ENCODE measurements at places on chromosomes 5 and 9.
A peak's percentile ranks its signal among the peaks of the same experiment; 100 is the strongest.

DNA sequence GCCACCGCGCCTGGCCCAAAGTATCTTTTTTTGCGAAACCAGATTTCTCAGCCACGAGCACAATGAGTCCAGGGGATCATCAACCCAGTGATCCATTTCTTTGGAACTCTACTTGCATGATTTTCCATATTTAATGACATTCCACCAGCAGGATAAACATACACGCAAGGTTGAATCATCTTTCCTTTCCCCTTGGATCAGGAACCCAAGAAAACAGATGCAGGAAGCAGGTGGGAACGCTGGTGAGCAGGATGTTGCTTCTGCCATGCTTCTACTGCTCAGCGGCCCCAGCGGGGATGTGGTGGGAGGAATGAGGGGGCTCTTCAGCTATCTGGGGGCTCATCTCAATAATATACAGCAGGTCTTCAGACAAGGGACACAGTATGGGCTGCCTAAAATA lies 118.2 kb downstream of the SEC61B start:
- no peak for DNase-seq

DNA sequence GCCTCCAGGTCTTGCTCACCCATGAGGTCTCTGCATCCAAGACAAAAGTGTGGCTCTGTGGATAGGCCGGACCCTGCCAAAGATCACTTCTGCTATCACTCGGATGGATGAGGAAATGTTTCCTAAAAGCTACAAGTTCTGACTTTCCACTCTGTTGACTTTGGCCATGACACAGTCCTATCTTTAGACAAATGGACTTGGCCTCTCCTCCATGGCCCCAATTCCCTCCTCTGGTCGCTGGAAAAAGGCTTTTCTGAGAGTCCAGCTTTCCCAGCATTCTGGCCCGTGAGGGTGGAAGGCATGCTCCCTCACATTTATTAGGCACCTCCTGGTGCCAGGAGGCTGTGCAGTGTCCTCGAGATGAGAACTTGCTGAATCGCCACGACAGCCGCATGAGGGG lies 83.1 kb downstream of the COL27A1 start:
- DNase-seq: no peak

DNA sequence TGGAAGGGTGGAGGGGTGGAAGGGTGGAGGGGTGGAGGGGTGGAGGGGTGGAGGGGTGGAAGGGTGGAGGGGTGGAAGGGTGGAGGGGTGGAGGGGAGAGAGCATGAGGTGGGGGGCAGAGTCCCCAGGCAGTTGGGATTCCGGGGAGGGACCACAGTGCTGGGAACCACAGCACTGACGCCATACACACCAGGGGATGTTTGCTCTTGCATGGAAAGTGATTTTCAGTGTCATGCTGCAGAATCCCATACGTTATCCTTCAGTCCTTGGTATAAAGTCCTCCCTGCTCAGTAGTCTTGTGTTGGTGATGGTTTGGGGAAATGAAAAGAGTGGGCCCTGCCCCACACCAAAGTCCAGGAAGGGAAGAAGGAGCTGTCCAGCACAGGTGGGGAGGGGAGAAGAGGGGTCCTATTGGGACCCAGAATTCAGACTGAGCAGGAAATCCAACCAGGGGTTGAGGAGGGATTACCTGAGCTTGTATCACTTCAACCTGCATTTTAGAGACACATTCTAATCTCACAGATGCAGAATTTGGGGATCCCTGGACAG lies 5.5 kb upstream of the FIBCD1 start:
- no peak for DNase-seq

- no peak for DNase-seq
These were observed 131.1 kb downstream of the FOXD1 start for GRCh38 chr5:73317523-73317922.

- no peak for DNase-seq
These were observed 64.7 kb downstream of the GABBR2 start for GRCh38 chr9:98644011-98644410.

DNA sequence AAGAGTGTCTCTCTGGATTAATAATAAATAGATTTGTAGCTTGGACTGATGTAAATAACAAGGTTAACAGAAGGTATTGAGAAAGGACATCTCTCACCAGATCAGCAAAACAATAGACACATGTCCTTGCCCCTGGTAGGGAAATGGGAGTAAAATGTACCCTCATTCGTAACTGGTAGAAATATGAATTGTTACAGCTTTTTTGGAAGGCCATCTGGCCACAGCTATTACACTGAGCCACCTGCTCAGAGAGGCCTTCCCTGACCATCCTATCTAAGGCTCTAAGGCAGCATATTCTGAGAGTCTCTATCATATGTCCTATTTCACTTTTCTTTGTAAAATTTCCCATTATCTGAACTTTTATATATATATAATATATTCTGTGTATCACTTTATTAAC lies 129.1 kb upstream of the MAP1B start:
- no peak for DNase-seq

- no peak for DNase-seq
These were observed 77.4 kb downstream of the SEC61B start for GRCh38 chr9:99299211-99300102.

GRCh38 chr5:129069292-129069691 lies 25.3 kb upstream of the ISOC1 start:
- DNase-seq: no peak

- no peak for DNase-seq
These were observed 278.1 kb downstream of the DENND1A start for GRCh38 chr9:123651871-123652270.

- DNase-seq: no peak
These were observed 18.2 kb upstream of the SLCO4C1 start for GRCh38 chr5:102314328-102314727.

DNA sequence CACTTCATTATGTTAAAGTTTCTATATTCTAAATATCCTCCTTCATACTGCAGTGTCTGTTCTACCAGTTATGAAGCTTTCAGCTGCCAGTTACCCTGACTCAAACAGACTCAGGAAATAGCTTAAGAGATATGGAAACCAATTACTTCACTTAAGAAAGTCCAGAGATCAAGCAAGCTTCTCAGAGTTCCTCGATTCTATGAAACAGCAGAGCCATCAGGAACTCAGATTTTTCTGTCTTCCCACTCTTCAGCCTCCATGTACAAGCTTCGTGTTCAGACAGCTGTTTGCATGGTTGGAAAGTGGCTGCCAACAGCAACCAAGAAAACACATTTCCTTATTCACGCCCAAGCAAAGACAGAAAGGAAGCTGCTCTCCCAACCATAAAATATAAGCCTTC lies 216.1 kb downstream of the ACTL7B start:
- no peak for DNase-seq

DNA sequence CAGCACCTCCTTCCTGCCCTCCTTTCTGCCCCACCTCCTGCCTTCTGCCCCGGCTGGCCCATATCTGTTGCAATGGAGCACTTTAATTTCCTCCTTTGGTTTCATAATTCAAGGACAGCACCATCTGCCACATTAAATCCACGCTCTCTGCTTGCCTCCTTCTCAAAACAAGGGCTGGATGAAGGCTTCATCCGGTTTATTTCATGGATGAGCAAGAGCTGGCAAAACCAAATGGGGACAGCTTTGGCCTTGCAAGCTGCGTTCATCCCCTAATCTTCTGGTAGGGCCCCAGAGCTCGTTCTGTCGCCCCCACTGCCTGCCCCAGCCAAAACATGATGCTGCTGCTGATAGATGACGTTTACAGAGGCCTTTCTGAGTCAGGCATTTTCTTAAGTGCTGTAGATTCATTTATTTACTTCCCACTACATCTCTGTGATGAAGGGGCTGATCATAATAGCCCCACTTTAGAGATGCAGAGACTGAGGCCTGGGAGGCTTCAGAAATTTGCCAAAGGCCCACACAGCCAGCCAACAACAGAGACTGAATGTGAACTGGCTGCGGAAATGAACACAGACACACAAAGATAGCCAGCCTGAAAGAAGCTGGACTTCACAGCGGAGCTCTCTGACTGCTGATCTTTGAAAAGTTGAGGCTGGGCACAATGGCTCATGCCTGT lies 115.6 kb upstream of the CPEB4 start:
- no peak for DNase-seq

DNA sequence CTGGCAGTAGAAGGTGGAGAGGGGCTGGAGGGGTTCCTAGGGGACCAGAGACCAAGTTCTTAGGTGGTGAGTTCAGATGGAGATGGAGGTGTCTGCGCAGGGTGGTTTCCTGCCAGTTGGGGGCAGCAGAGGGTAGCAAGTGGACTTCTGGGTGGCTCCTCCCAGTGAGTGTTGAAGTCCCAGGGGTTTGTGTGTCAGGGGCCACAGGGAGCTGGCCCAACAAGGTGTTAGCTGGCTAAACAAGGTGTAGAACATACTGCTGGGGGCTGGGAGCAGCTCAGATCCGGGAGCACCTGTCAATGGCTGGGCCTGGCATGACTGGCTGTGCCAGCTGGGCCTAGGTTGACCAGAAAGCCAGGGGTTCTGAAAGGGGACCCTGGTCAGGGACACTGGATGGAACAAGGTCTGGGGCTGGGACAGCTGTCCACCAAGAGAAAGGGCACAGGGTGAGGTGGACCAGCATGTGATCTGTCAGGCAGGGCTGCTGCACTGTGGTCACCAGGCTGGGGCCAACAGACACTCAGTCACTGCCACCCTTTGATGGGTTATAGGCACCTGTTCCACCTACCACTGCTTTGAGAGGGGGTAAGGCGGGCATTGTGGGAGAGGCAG lies 35.6 kb downstream of the DAB2IP start:
- no peak for DNase-seq

- no peak for DNase-seq
These were observed 871 bp downstream of the GLE1 start for GRCh38 chr9:128505414-128505765.

DNA sequence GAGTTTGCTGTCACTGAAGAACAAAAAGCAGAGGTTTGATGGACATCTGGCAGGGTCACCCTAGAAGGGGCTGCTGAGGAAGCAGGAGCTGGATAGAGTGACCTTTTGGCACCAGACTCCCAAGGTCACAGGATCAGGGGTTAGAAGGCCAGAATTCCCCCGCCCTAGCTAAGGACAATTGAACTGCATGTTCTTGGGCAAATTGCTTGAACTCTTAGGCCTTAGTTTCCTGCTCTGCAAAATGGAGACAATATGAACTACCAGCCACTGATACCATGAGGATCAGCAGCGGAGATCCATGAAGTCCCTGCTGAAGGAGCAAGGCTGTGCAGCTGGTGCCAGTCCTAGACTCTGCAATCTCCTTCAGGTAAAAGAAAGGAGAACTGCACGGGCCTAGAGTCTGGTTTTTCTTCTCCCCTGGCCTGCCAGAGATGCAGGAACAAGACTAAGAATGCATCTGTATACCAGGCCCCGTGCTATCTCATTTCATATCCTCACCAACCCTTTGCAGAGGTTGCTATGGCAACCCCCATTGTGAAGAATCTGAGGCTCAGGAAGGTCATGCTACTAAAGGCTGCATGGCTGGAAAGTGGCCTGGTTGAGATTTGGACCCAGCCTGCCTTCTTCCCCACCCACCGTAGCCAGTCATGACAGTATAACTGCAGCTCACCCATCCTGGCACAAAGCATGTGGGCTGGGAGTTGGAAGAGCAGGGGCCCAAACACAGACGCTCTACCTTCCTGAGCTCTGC lies 33.7 kb downstream of the CAMK2A start:
- no peak for DNase-seq

DNA sequence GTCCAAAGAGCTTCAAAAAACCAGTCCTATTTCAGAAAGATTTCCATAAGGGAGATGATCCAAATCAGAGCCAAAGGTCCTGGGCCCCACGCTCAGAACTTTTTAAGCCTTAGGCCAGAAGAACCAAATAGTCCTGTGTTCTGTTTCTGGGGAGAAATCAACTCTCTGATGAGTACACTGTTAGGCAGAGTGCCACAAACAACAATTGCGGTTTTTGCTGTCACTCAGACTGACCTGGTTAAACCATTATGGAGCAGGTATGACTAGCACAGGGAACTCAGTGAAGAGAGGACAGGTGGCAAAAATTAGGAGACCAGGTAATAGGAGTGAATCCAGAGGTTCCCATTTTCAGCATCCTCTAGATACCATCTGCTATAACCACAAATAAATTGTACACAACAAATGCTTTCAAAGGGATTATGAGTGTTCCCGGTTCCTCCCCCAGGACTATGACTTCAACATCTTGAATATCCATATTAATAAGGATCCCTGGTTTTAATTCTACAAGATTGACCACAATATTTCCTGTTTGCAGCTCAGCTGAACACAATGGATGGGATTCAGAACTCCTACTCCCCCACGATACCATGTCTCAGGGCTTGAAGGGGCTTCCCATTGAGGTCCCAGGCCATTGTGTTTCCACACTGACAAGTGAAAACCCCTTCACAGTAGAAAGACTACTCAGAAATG lies 52.1 kb upstream of the FREM1 start:
- no peak for DNase-seq

- no peak for DNase-seq
These were observed 2.5 kb upstream of the RANBP3L start for GRCh38 chr5:36304095-36304805.

DNA sequence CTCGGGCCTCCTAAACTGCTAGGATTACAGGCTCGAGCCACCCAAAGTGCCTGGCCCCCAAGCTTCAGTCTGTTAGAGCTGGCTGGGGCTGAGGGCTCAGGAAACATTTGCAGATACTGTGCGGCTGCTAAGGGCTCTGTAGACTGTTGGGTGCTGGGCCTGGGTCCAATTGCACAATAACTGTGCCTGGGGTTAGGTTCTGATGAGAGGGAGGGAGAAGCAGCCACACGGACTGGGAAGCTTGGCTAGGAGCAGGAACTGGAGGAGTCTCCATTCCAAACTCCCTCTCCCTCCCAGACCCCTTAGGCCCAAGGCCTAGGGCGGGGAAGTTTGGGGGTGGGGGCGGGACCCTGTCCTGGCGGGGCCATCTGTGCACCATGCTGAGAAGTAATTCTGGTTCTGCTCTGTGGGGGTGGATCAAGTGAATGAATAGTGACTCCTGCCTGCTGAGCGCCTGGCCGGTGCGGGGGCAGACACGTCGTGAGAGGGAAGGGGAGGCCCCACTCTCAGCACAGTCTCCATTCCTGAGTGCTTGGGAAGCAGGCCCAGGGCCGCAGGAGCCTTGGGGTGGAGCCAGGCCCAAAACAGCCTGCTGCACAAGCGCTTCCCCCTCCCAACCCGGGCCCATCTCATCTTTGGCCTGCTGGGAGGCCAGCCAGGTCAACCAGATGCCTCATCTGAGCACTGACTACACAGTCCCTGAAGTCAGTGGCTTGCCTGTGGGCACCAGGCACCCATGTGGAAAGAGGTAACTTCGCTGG lies 1.5 kb downstream of the ASS1 start:
- no peak for DNase-seq

DNA sequence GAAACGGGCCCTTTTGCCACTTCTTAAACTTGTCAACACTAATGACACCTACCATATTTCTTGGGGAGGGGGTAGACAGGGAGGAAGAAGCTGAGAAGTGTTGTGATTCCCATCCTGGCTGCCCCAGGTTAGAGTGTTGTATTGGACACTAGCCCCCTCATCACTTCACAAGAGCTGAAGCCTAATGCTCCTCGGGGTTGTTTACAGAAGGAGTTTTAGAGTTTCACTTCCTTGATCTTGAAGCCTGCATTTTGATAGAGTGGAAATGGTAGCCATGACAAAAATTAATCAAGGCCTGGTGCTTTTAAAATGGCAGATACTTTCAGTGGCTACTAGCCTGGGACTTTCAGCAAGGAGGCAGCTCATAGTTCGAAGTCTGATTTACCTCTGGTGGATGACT lies 11.0 kb upstream of the FAM120AOS start:
- no peak for DNase-seq

- DNase-seq: peak; percentile 25
These were observed 14.0 kb downstream of the TGFBR1 start for GRCh38 chr9:99118782-99119466.
